ENCODE measurements at places on chromosomes 1 and 21.
A peak's percentile ranks its signal among the peaks of the same experiment; 100 is the strongest.

DNA sequence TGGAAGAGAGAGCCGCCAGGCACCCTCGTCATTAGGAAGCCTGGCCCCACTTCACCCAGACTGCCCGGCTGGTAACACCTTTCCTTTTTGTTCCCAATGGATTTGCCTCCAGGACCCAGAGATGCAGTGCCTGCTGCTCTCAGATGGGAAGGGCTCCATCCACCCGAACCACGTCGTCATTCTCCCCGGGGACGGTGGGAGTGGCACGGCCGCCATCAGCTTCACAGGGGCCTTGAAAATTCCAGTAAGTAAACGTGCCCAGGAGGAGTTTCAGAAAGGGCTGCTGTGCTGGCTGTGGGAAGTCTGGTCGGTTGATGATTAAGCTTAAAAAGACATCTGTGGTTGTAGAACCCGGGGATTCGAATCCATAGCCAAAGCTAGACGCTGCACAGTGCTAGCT is 45.2 kb downstream of the SLC37A1 start:
- no peak for DNase-seq

DNA sequence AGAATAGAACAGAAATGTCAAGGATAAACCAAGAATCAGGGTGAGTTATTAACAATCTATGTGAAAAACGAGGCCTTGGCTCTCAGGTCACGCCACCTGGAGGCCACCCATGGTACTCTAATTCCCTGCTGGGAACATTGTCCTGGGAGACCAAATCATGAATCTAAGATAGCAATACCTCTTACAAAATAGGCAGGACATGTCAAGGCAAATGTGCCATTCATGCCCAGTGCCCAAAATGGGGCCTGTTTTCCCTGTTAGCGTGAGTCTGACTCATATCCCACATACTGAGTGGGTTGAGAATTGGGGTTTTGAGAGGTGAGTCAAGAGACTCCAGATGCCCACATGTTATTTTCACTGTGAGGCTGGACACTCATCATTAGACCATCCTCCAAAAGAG is 380.8 kb downstream of the HHIPL2 start:
- DNase-seq = no peak

- DNase-seq = no peak
These were observed 81.0 kb upstream of the ETV3 start for GRCh38 chr1:157219182-157219581.

GRCh38 chr1:202343652-202344349 is 2.1 kb upstream of the UBE2T start:
- peak; percentile 55 for DNase-seq

- no peak for DNase-seq
These were observed 188.7 kb downstream of the COL11A1 start for GRCh38 chr1:102919659-102920058.

GRCh38 chr1:1562556-1563195 is 12.0 kb downstream of the SSU72 start:
- no peak for DNase-seq

- DNase-seq = no peak
These were observed 43.3 kb downstream of the SIPA1L2 start for GRCh38 chr1:232586679-232587078.

GRCh38 chr1:38671221-38671620 is 188.4 kb downstream of the RRAGC start:
- no peak for DNase-seq

Measured in CD4-positive, alpha-beta memory T cell (primary cell).